Endodermal cell (in vitro differentiated cells): ENCODE measurements at places on chromosomes 16 and 17.
A peak's percentile ranks its signal among the peaks of the same experiment; 100 is the strongest.

DNA sequence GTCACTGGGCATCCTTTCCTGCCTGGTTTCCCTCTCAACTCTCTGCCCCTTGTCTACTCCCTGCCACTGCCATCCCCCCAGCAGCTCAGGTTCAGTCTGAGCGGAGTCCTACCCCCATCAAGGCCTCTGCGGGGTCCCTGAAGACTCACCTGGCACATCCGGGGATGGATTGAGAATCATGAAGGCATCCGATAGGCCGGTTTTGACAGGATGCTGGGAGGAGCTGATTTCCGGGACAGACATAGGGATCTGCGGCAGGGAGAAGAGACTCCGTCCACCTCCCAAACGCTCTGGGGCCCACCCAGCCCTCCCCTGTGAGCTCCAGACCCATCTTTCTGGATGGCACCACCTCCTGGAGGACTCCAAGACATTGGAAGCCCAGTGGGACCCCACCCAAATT lies 45.7 kb downstream of the PLXDC1 start:
- no peak for DNase-seq

DNA sequence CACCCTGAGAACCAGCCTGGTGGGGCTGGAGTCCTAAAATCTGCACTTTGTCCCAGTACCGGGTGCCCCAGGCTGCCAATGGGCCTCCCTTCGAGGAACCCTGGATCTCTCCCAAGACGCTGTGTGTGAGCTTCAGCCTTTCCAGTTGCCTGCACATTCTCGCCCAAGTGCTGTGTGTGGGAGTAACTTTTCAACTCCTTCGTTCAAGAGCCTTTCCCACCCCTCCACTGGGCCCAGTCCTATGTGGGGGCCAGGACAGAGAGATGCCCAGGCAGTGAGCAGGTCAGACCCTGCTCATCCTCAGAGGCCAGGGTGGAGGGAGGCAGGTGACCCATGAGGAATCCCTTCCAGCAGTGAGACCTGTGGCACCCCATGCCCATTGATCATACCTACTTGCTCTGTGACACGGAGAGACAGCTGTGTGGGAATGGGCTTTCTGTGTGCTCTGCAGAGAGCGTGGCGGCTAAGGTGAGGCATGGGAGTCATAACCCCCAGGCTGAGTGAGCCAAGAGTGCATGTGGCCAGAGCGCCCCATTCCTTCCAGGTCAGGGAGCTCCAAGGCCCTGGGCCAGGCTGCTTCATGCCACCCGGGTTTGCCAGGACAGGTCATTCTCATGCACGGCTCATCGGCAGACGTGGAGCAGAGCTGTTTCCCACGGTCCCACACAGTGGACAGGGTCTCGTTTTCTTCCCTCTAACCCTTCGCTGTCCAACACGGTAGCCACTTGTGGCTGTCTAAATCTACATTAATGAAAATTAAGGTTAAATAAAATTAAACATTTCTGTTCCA lies 154.4 kb downstream of the CLEC16A start:
- DNase-seq, result no peak

DNA sequence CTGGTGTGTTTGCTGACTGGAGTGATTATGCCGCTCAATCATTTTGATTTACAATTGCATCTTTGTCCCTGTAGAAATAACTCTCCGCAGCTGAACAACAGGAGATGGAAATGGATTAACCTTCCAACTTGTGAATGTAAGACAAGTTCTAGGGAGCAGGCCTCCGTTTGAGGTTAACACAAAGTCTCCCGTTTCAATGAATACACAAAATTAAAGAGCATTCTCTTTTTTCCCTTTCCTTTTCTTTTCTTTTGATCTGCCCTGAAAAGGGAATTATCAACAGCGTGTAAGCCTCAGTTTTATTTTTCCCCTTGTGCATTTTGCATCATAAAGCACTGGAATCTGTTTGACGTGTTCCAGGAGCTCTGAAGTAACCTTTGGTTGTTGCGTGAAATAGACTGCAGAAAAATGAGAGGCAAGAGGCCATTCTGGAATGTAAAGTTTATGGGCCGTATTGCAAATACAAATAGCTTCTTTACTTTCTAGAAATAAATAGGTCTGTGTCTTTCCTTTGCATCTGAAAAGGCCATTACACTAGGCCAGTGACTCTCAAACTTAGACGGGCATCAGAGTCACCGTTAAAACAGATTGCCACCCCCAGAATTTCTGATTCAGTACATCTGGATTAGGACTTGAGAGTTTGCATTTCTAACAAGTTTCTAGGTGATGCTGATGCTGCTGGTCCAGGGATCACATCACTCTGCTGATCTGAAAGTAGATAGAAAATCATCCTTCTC lies 164.7 kb downstream of the ZNF18 start:
- no peak for DNase-seq

GRCh38 chr16:51149721-51150164 lies 1.3 kb downstream of the SALL1 start:
- DNase-seq, result peak; percentile 67

GRCh38 chr16:48622456-48623303 lies 12.7 kb upstream of the N4BP1 start:
- DNase-seq, result no peak

DNA sequence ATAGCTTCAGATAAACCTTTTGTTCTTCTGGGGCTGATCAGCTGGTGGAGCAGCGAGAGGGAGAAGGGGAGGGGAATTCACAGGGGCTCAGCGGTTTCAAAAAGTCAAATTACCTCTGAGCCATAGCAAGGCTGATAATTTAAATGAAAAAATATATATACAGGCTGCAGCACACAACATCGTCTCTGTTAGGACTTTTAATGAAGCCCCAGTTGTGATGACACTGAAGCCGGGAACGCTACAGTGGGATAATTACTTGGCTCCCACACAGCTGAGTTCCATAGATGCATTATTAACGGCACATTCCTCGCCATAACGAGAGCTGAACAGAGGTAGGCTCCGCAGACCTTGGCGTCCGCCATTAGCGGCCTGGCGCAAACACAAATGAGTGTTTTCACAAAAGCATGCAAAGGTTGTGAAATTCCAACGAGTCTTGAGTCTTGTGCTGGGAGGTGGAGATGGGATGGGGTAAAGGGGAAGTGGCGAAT lies 216.0 kb downstream of the C16orf78 start:
- peak; percentile 22 for DNase-seq

- DNase-seq, result no peak
These were observed 27.1 kb downstream of the PPM1D start for GRCh38 chr17:60627124-60627523.

DNA sequence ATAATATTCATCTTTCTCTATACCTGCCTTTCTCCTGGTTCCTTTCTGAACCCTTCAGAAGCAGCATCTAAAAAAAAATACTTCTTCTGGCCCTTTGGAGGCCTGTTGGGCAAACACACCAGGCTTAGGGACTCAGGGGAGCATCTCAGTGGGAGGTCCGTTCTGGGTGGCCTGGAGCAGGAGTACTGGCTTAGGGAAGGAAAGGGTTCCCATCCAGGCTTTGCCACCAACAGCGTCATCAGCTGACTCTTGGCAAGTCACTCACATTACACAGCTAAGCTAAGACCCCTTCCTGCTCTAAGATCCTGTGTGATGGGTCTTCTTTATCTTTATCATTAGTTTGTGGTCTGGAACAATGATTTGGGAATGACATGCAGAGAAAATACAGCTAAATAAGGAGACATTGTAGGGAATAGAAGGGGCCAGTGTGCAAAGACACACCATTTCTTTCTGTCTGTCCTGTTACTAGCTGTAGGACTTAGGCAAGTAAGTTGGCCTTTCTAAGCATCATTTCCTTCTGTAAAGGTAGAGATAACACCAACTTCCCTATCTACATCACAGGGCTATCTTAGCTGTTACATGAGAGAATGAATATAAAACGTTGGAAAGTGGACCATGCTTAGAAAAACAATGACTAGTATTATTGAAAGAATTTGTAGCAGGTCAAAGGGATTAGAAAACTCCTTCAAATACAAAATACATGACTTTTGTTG lies 9.9 kb downstream of the PCTP start:
- no peak for DNase-seq

DNA sequence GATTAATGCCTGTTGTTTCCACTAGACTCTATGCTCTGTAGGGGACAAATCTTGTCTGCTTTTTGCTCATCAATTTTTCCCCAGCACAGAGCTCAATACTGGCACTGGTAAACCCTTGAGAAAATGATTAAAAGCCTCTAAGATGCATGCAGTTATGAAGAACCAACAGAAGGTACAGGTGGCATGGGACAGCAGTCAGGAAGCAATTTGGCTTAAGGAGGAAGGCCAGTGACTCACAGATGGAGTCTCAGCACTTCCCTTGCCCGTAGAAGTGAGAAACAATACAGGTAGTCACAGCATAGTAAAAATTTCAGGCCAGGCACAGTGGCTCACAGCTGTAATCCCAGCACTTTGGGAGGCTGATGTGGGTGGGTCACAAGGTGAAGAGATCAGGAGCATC lies 504.7 kb upstream of the RBFOX1 start:
- DNase-seq, result no peak

DNA sequence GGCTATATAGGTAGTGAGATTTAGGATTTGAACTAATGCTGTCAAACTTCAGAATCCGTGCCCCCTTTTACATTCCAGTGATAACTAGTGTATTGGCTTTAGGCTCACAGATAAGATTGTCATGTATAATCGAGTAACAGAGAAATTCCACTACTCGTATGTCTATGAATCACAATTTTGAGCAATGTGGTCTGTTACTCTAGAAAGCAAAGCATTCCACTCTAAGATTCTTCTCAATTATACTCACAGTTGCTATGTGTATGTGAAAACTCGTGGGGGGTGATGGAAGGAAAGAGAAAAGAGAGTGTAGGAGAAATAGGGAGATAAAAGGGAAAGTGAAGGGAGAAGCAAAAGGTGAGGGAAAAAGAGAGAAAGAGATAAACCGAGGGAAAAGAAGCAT lies 1175.1 kb upstream of the GOT2 start:
- DNase-seq, result no peak

GRCh38 chr16:53744449-53744848 lies 40.5 kb downstream of the FTO start:
- DNase-seq, result peak; percentile 62

DNA sequence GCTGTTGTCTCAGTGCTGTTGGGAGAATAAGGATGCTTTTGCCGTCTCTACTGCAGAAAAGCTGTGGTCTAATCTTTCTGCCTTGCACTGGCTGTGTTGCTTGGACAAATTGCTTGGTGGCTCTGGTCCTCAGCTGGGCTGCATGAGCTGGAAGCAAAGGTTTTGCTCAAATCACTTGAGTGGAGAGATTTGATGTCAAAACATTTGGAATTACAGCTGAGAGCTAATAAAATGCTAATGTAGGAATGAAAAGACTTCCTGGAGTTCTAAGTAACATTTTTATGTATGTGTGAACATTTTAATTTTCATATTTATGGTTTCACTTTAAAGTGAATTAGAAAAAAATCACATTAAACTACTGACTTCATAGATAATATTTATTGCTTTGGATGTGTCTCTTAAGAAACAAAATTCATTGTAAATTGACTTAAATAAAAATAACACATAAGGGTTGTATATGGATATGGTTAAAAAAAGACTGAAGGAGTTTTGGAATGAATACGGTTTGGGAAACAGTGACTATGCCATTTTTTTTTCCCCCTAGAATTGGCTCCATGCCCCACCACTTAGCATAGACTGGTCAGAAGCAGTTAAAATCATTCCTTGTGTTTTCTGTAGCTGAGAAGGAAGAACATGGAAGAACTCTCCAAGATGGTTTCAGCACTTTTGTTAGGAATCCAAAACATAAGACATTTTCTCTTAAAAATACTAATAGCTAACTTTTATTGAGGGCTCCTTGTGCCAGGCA lies 39.2 kb upstream of the FAM20A start:
- no peak for DNase-seq

DNA sequence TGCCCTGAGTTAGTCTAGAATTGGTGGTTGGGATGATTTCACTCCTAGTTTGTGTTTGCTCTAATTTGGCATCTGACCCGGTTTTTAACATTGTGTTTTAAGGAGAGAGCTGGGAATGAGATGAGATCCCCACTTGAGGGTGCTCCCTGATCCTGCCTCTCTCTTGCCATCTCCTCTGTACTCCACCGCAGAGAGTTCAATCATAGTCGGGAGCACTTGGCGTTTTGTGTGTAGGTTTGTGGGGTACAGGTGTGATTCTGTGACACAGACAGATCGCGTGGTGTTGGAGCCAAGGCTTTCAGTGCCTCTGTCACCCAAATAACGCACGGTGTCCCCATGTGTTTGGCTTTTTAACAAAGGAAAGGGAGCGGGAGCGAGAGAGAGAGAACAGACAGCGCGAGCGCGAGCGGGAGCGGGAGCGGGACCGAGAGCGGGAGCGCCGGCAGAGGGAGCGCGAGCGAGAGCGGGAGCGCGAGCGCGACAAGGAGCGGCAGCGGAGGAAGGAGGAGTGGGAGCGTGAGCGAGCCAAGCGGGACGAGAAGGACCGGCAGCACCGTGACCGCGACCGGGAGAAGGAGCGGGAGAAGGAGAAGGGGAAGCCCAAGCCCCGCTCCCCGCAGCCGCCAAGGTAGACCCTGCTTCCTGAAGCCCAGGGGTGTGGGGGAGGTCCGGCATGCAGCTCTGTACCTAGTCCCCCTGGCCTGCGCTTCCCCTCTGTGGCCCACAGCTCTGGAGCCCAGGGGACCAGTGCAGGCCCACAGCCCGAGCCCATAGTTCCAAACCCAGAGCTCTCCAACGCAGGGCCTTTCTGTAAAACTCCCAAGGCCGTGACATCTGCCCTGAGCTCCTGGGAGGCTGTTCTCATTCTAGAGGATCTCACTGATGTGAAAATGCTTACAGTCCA lies 27.2 kb upstream of the IL17C start:
- peak; percentile 71 for DNase-seq

DNA sequence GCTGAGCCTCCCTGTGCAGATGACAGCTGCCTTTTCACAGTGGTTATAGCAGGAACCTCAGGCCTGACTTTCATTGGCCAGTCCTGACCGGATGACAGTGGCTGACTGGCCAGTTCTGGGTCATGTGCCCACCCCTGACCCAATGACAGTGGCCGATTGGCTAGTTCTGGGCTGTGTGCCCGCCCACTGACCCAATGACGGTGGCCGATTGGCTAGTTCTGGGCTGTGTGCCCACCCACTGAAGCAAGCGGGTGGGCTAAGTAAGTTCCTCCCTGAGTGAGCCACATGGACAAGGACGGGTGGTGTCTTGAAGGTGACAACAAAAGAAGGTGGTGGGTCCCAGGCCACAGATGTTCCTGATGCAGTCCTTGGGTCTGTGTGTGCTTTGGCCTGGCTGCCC lies 9.5 kb downstream of the DEF8 start:
- DNase-seq, result peak; percentile 94
